ENCODE measurements at places on chromosomes 4 and X. TPM values are rescaled to one million over a fixed set of nuclear protein-coding genes. Genes with fewer than 3 reads are reported as not detected.

DNA sequence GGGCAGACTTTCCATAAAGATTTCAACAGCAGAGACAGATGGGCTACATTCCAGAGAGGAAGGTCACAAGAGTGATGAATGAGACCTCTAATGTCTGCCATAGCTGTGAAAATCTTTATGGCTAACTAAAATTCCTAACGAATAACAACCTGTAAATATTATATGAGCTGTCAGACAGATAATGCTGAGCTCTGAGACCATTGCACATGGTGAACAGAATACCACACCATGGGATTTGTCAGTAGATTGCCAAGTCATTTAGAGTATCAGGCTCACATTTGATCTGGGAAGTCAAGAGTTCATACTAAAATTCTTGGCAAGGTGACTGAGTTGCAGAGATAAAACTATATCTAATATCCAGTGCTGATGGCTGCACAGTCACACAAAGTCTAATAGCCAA, 259.2 kb upstream of the FTHL17 start:
- no peak for DNase-seq

GRCh38 chr4:185920171-185920570, 108.2 kb upstream of the SORBS2 start:
- no peak for DNase-seq

- no peak for DNase-seq
These were observed 119.7 kb downstream of the CHRNA9 start for GRCh38 chr4:40454816-40455215.

- DNase-seq: no peak
These were observed 10.9 kb downstream of the PDHA1 start for GRCh38 chrX:19354625-19355024.

GRCh38 chr4:54085284-54085683, 14.7 kb upstream of the GSX2 start:
- no peak for DNase-seq

- no peak for DNase-seq
These were observed 160.3 kb downstream of the OR13H1 start for GRCh38 chrX:131704136-131704695.

DNA sequence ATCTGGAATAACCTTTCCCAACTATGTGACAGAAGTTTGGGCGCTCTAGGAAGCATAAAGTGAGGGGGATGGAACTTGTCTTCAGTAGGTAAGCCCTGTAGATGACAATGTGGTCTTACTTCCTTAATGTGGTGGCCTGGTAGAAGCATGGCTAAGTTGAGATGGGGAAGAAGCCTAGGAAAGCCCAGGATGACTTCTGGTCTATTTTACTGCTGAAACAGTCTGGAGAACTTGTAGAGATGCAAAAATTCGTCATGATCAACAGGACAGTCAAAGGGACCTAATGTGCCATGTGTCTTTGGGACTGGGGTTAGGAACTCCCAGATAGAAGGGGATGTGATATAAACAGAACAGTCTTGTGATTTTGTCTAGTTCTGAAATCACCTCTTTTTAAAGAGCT, 40.8 kb downstream of the CCNG2 start:
- no peak for DNase-seq

GRCh38 chrX:50154429-50154828, 46.4 kb downstream of the AKAP4 start:
- no peak for DNase-seq

- no peak for DNase-seq
These were observed 48.6 kb downstream of the BCOR start for GRCh38 chrX:40049084-40049641.

- peak; percentile 67 for DNase-seq
These were observed 129.1 kb downstream of the ARHGAP10 start for GRCh38 chr4:147860960-147861359.

- DNase-seq: no peak
These were observed 154.3 kb upstream of the EOLA2 start for GRCh38 chrX:150092549-150092948.

The FAM236C gene
- not detected for total RNA-seq

DNA sequence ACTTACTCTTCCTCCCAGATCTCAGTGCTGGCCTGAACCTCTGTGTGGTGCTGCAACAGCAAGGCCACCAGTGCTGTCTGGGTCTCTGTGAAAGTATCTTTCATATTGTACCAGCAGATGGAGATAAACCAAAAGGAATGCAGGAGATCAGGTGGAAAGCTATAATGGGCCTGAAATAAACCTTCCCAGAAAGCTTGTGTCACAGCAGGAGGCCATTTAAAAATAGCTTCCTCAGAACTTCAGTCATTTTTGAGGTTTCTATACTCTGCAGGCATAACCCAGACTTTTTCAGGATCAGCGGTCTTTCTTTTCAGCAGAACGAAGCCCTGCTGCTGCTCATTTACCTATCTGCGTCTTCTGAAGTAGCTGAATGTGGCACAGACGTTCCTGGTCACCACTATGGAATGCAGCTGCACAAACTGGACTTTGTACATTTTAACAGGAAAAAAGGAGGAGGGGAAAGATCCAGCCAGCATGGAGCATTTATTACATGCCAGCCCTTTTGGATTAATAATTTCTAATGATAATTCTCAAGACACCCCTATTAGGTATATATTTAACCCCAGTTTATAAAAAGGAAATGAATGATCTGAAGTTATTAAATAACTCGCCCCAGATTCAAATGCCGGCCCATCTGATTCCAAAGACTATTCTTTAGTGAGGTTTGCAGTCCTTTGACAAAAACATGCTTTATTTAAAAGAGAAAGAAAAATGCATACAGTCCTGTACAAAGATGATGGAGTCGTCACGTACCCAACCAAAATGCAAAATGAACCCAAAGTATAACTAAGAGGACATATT, 119.7 kb downstream of the NFKB1 start:
- no peak for DNase-seq

- no peak for DNase-seq
These were observed 23.3 kb upstream of the INTU start for GRCh38 chr4:127609484-127609883.

DNA sequence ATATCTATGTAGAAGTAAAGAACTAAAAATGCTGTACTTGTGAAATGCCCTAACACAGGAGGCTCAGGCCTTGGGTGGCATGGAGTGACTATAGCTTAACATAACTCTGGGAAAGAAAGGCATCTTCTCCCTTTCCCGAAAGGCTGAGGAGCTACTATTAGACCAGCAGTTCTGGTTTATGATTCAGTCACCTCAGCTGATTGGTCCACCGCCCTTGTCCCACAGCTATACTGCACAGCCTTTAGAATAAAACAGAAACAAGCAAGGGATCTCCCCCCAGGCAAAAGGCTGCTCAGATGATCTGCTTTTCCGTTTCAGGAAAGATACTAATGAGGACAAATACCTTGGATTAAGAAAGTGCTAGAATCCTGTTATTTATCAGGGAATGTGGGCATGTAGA, 171.3 kb downstream of the SNCA start:
- DNase-seq: no peak

The RHOXF2B gene
- total RNA-seq: not detected

DNA sequence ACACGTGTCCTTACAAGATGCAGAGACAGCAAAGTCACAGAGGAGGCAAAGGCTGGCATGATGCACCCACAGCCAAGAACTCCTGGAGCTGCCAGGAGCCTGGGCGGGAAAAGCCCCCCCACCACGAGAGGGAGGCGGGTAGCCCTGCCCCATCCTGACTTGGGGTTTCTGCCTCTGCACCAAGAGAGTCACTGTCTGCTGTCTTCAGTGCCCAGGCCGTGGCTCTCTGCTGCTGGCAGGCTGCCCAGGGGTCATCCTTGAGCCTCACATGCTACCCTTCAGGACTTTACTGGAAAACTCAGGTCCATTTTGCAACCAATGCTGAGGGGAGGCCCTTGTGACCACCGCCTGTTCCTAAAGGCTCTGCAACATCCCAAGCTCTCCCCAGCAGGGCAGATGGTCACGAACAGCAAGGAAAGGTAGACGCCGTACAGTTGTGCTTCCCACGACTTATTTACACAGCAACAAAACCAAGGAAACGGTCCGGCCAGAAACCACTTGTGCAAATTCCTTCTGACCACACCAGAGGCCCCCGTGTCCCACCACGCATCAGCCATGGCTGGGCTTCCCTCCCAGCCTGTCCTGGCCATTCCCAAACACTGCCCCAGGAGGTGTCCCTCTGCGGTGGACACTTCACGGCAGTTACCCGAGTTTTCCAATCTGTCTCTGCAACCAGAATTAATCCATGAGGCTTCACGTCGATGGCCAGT, 56.9 kb downstream of the ACOX3 start:
- peak; percentile 42 for DNase-seq

The NALF2 gene
- total RNA-seq: 53.3 TPM

GRCh38 chr4:8732092-8732491, 139.5 kb downstream of the CPZ start:
- no peak for DNase-seq

The NPY1R gene
- 0.69 TPM for total RNA-seq

DNA sequence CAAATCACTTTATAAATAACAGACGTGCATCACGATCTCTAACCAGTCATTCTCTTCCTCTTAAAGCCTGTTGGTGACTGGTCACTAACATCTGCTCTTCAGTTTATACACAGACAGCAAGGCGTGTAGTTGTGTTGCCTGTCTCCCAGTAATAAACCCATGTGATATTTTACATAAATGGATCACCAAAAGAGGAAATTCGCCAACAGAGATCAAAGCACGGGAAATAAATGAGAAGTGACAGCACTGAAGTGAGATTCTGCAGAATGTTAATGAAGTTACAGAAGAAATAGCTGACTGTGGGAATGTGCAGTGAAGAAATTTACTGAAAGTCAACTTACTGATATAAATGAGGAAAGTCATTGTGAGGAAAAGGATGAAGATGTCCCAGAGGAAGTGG, 47.0 kb downstream of the AFF1 start:
- no peak for DNase-seq

- DNase-seq: no peak
These were observed 111.6 kb downstream of the BTC start for GRCh38 chr4:74682567-74683359.

DNA sequence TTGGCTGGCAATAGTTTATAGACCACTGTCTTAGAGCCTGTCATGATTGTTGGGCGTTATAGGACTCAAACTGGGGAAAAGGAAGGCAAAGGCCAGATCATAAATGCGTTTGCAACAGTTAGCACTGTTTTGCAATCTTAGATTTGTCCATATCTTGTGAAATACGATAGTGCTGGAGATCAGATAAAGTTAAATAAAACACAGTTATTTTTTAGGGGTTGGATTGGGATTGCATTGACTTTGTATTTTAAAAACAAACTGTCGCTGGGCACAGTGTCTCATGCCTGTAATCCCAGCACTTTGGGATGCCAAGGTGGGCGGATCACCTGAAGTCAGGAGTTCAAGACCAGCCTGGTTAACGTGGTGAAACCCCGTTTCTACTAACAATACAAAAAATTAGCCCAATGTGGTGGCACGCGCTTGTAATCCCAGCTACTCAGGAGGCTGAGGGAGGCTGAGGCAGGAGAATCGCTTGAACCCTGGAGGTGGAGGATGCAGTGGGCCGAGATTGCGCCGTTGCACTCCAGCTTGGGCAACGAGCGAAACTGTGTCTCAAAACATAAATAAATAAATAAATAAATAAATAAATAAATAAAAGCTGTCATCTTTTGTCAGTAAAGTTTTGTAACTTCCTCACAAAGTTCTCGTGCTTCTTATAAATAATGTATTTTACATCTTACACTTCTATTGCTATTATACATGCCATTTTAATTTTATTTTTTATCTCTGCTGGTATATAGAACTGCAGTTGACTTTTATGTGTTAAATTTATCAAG, 117.2 kb downstream of the KDM6A start:
- no peak for DNase-seq

GRCh38 chr4:11585506-11585905, 156.8 kb upstream of the HS3ST1 start:
- no peak for DNase-seq

DNA sequence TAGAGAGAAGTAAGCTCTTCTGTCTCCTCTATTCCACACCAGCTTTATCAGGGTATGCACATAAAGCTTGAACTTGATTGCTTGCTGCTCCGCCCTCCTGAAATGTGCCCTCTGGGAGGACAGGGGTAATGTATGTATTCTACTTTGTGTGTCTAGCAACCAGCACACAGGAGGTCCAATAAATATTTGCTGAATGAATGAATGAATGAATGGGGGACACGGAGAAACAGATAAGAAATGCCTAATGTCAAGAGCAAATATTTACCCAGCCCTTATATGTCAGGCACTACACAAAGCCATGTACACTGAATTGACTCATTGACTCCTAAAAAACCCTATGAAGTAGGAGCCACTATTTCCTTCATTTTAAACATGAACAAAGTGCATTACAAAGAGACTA, 2.3 kb upstream of the MSL3 start:
- no peak for DNase-seq

DNA sequence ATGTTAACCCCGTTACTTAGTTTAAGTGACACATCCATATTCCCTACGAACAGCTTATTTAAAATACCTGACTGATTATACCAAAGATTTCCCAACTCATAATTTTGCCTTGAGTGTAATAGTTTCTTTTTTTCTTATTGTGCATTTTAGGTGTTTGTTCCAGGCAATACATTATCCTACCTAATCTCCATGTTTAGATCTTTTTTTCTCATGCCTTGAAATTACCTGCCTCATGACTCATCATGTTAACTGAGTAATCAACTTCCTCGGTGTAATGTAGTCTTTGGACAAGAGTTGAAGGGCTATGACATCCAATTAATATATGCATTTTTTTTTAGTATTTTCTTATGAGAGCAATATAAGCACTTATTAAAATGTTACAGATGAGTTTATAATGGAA, 228.7 kb upstream of the ANKRD50 start:
- DNase-seq: no peak

GRCh38 chr4:7985072-7985471, 45.4 kb upstream of the AFAP1 start:
- DNase-seq: no peak

The MAGEB1 gene
- total RNA-seq: not detected

DNA sequence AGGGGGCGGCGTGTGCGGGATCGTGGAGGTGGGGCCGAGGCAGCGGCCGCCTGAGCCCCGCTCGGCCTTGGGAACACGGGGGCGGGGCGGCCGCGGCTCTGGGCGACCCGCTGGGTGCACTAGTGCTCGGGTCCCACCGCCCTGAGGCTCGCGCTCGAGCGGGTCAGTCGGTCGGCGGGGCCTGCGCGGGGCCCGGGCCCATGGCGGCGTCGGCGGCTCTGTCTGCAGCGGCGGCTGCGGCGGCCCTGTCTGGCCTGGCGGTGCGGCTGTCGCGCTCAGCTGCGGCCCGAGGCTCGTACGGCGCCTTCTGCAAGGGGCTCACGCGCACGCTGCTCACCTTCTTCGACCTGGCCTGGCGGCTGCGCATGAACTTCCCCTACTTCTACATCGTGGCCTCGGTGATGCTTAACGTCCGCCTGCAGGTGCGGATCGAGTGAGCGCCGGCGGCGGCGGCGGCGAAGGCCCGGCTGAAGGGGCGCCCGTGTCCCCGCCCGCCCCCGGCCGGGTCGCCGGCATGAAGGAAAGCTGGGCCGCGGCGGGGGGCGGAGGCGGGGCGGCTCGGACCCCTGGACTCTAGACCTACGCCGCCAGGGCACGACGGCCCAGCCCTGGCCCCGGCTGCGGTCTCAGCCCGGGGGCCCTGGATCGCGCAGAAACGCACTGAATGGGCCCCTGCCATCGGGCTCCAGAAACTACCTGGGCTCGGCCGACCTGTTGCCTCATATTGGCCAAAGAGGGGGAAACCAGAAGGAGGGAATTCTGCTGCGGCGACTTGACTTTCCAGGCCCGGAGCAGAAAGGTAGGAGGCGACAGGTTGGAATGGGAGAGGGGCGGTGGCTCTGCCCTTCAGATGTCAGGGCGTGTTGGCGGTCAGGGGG, at the start of gene SMIM10L2A:
SMIM10L2A (plus strand) TSS at position 13 of the 878 bp plus-strand sequence; CDS start at position 201, 188 bp downstream.
- DNase-seq: no peak

The KLHL34 gene
- 3.6 TPM for total RNA-seq
